ENCODE measurements at places on chromosomes 6 and 20.
A peak's percentile ranks its signal among the peaks of the same experiment; 100 is the strongest.

DNA sequence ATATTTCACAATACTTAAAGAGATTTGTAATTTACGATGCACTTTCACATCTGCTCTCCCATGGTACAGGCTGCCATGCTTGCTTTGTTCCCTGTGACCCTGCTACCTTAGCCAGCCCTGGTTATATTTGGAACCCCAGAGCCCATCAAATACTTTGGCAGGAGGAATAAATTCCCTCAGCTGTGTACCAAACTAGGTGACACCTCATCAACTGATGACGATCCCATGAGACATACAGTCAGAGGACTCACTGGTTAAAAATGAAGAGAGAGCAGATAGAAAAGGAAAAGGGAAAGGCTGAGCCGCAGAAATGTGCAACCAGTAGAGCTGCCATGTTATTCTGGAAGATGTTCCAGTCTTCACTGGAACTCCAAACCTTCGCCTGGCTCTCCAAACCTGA, 120.0 kb downstream of the SIM1 start:
- no peak for DNase-seq

DNA sequence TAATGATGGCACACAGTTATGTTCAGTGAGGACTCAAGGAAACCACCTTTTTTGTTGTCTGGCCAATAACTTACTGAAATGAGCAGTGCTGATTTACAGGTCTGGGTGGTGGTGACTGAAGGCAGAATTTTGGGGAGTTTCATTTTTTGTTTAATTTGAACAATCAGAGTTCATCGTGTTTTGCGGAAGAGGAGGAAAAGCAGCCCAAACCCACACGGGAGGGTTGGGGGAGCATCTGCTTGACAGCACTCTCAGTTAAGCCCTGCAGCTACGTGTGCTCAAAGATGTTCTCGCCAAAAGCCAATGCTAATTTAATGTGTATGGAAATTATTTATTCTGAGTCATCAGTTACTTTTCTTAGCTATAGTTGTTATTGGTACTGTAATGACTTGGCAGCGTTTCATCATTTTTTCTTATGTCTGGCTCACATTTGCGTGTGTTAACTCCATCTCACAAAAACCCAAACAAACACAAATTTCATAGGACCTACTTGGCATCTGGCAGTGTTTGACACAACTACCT, 89.2 kb downstream of the UST start:
- peak; percentile 56 for DNase-seq

GRCh38 chr6:17393892-17394631, 667 bp downstream of the CAP2 start:
- DNase-seq, result no peak

DNA sequence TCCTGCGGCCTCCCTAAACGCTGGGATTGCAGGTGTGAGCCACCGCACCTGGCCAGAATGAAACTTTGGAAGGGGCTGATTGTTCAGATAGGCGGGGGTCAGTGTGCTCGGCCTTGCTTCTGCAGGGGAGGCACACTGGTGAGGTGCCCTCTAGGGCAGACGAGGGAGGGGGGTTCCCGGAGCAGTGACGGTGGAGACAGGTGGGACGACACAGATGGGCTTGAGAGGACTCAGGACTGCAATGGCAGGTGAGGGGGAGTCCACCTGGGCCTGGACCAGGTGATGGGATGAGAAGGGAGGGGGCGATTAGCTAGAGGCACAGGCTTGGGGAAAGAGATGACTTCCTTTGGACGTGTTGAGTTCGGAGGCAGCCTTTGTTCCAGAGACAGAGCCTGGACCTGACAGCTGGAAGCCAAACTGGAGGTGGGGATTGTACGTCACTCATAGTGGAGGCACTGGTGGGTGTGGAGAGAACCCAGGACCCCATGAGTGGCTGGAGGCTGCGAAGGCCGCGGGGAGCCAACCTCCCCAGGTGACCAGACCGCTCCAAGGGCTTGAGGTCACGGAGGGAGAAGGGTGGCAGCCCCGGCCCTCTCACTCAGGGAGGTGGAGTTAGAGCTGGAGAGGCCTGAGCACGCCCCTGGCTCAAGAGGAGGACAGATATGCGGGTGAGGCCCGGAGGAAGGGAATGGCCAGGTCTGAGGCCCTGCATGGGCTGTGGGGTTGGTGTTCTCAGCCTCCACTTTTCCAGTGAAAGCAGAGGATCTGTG, 10.5 kb upstream of the MAP1LC3A start:
- DNase-seq, result no peak

DNA sequence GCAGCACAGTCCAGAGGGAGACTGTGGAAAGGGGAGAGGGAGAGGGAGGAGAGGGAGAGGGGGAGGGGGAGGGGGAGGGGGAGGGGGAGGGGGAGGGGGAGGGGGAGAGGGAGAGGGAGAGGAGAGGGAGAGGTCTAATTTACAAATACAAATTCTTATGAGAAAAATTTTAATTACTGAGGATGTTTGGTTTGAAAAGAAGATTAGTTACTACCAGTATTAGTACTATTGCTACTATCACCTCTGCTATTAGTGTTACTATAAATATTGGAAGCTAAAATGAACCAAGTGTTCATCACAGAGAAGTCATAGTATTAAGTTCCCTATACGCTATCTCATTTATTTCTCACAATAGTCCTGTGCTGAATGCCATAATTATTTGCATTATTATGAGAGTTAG, 14.3 kb upstream of the TSBP1 start:
- DNase-seq, result no peak

DNA sequence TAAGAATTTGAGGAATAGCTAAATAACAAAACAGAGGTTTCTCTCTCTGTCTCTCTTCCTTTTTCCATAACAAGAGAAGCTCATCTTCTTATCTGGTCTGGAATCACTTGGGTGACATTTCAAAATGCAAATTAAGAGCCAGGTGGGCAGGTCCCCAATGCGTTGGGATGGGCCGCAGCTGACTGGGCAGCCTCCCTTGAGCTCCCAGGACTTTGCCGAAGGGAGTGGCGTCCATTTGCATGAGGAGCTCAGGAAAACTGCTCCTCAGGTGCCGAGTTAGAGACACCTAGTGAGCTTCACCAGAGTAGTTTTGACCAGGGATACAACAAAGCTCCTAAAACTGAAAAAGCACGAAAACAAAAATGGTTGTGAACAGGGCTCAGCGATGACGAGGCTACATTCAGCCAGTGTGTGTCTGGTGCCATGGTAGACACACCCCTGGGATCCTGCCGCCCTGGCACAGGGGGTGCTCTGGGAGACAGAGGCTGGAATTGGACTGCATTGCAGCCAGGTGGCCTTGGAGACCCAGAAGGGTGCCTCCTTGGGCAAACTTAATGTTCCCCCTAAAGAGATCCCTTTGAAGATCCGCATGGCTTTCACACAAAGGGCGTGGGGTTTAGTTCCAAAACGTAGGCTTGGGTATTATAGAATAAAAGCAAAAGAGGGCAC, 13.5 kb upstream of the SERPINB6 start:
- DNase-seq, result peak; percentile 29

DNA sequence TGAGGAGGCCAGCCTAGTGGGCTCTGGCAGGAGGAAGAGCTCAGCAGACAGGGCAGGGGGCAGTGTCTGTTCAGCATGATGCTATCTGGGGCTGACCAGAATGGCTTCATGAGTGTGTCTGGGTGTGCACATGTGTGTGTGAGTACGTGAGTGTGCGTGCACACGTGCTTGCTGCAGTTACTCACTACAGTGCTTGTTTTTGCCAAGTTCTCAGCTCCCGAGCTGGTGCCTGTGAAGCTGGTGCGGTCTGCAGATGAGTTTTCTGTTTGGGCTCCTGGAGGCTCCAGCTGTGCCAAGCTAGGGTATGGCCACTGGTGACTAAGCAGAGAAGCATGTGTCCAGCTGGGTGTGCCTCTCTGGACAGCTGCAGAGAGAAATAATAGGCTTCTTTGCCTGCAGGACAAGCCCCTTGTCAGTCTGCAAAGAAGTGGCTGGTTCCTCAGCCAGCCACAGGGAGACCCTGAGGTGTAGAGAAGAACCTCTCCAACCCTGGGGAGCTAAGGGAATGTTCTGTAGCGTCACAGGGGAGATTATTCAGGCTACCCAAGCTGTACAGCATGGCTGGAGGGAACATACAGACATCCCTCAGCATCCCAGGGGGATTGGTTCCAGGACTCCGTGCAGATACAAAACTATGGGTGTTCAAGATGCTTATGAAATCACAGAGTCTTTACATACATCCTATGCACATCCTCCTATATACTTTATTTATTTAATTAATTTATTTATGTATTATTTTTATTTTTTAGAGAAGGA, 40.2 kb upstream of the FAM50B start:
- no peak for DNase-seq

GRCh38 chr6:8549074-8549790, 113.9 kb upstream of the SLC35B3 start:
- no peak for DNase-seq

DNA sequence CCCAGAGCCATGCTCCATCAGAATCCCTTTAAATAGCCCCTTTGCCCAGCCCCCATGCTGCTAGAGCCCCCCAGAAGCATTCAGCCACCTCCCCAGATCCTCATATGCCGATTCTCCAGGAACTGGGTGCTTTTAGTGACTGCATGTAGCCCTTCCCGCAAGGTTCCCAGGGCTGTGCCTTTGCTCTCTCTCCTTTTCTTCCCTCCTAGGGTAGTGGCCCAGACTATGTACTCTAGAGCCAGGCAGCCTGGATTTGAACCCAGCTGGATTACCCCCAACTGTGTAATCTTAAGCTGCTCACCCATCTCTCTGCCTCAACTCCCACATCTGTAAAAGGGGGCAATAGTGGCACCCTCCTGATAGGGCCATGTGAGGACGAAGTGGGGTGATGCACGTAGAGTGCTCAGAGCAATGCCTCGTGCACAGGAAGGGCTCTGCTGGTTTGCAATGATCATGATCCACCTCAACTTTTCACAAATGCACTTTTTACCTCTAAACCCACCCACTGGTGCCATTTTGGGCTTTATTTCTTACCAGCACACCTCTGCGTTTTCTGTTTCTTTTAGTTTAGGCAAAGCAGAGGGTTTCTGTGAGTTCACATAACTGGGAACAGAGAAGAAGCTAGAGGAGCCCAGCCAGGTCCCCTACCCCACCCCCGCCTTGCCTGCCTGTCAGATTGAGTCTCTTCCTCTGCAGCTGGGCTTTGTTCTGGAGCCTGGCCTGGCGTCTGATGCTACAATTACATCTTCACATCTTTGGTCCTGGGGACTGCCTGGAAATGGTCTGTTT, 396.5 kb downstream of the RNGTT start:
- no peak for DNase-seq

- DNase-seq, result no peak
Observed at GRCh38 chr6:44235891-44236516, 10.9 kb upstream of the HSP90AB1 start.

DNA sequence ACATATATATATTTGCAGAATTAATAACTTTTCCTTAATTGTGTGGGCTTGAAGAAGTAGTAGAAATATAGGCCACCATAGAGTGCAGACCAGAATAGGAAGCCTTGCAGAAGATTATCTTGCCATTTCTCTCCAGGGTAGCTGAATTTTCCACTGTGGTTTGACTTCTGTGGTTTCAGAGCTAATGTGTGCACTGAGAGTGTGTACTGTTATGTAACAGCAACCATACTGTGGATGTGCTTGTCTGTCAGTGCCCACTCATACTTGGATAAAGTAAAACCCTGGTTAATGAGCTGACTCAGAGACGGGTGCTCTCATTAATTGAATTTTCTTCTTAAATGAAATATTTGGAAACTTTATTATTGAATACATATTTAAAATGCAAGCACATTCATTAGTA, 57.2 kb downstream of the CEP43 start:
- DNase-seq, result no peak

DNA sequence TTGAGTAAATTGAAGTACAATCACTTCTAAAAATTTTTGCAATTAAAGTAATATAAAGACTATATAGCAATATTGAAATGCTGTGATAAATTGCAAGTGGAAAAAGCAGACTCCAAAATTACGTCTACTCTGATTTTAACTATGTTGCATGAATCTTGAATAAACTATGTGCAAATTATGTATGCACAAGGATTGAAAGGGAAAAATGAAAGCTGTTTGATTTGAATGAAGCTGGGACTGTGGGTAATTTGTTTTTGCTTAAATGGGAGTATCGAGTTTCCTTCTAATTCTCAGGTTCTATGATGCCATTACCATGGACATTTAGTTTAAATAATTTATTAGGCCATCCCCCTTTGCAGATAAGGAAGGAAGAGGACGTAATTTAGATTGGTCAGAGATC, 198.7 kb upstream of the MYLIP start:
- no peak for DNase-seq

GRCh38 chr6:139364302-139364981, 10.0 kb downstream of the CITED2 start:
- DNase-seq, result no peak

- no peak for DNase-seq
Observed at GRCh38 chr20:4181956-4182945, 166.9 kb upstream of the RNF24 start.

- no peak for DNase-seq
Observed at GRCh38 chr6:36730424-36731380, 33.1 kb downstream of the RAB44 start.

DNA sequence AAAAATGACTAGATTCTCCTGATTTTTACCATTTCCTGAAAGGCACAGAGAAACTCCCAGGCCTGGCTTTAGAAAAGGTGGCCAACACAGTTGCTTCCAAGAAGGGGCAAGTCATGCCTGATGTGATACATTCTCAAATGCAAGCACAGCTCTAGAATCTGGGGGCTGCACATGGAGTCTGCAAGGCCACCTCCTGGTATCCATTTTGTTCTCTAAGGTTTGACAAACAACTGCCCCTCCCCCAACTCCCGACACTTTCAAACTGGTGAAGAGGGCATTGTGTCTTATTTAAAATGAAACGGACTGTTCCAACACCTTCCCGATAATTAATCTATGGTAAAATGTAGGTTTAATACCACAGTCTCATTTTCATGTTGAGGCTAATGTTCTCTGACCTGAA, 220.2 kb upstream of the CEP162 start:
- no peak for DNase-seq

DNA sequence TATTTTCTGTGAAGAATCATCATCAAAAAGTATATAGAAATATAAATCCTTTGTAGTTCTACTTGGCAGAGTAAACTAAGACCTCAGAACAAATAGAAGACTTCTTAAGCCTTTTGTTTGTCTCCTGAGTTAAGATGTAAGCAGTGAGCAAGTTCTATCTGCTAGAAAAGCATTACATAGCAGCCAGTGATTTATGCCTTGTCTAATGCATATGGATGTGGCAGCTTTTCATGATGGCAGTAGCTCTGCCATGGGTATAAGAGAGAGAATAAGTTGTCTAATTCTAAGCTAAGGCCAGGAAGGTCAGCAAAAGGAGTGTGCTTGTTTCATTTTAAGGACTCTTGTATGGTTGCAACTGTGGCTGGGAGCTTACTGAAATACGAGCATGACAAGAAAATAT, 920.2 kb downstream of the GRIK2 start:
- DNase-seq, result no peak

- DNase-seq, result no peak
Observed at GRCh38 chr6:109370336-109370735, 11.9 kb downstream of the CD164 start.

DNA sequence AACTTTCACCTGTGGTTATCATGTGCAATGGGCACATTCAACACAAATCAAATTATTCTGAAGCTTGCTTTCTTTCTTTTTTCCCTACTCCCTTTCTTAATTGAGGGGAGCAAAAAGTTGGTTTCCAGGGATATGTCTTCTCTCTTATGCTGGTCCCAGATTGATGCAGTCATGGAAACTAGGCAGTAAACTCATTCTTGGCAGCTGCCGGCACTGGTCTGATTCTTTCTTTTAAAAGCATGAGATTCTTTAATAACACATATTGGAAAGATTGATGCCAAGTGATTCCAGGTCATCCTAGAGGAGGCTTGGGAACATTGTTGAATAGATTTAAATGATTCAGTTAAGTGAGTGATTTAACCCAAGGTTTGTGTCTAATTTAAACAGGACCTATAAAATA, 29.0 kb downstream of the PTPRA start:
- DNase-seq, result no peak

Measured in activated CD8-positive, alpha-beta memory T cell treated with anti-CD3 and anti-CD28 coated beads, Interleukin-2, amount 50 U/mL, for 48 hours (primary cell).